ENCODE measurements at places on chromosomes 2 and 18.

DNA sequence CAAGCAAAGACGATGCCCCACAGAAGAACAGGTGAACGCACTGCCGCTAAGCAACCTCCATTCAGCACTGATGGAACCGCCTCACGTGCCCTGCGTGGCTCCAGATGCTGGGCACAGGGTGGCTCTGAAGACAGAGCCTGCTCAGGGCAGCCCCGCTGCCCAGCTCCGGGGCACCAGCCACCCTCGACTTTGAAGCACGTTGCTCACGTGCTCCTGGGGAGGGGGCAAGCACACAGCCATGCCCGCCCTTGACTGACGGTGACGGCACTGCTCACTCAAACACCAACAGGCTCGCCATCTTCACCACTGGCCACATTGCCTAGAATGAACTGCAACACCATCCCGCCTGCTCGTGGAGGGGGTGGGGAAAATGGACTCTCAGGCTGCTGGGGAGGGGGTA is 251.3 kb downstream of the HDAC4 start:
- DNase-seq = no peak

GRCh38 chr2:119011910-119012209 is 69.9 kb downstream of the MARCO start:
- no peak for DNase-seq

DNA sequence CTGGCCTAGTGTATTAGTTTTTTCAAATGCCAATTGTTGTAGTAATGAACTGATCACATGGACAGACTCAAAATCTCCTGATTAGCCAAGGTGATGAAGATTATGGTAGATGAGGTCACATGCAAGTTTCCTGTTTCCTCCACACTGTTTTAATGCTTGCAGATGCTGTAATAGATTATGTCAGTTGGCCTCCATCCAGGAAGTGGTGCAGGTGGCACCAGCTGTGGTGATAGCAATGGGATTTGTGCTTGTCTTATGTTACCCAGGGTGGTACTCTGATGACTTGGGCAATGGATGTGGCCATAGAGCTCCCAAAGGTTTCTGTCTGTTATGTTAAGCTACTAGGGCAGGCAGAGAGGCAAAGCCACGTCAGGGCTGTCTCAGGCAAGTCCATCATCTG is 332.9 kb upstream of the DDX18 start:
- no peak for DNase-seq

- no peak for DNase-seq
Observed at GRCh38 chr2:58893656-58894351, 652.7 kb upstream of the FANCL start.

DNA sequence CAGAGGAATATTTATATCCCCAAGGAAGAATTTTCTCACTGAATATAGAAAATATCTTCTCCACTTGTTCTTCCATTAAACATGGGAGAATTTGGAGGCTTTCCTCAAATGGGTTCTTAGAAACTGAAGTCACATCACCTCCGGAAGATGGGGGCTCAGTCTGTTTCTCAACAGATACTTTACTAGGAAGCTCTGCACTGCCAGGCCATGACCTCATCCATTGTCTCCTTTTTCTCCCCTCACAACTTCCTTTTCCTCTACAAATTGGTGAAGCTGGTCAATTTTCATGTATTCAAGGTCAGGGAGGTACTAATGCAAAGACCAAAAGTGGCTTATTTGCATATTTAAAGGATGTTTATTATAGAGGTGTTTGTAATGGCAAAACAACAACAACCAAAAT is 173.1 kb downstream of the RNF152 start:
- DNase-seq = no peak

DNA sequence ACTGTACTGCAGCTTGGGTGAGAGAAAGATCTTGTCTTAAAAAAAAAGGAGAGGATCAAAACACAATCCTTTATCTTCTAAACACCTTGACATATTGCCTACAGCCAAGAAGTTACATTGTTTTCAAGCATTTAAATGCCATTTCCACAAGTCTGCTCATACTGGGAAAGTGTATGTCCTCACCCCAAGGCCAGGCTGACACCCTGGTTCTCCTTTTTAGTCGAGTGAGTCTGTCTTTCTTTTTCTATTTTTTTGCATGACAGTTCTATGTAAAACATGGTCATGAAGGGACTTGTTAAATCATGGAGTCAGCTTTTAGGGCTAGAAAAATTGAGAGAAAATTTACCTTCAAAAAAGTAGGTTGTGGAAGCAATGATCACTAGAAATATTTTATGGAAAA is 233.3 kb downstream of the FAM210A start:
- no peak for DNase-seq

GRCh38 chr2:160993654-160994061 is 166.6 kb upstream of the TANK start:
- DNase-seq = no peak

- DNase-seq = no peak
Observed at GRCh38 chr2:38056216-38056615, 19.7 kb downstream of the CYP1B1 start.

- peak; percentile 54 for DNase-seq
Observed at GRCh38 chr2:201638326-201638725, 5.0 kb downstream of the TMEM237 start.

- DNase-seq = peak; percentile 63
Observed at GRCh38 chr18:72762515-72763122, 105.2 kb downstream of the NETO1 start.

GRCh38 chr18:76052227-76052595 is 442.8 kb downstream of the ZNF516 start:
- no peak for DNase-seq

DNA sequence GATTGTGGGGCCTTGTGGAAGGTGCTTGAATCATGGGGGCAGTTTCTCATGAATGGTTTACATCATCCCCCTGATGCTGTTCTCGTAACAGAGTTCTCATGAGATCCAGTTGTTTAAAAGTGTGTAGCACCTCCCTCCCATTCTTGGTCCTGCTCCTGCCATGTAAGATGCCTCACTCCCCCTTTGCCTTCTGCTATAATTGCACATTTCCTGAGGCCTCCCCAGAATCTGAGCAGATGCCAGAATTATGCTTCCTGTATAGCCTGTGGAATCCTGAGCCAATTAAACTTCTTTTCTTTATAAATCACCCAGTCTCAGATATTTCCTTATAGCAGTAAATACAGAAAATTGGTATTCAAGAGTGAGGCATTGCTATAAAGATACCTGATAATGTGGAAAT is 15.6 kb upstream of the WDR75 start:
- DNase-seq = peak; percentile 56

GRCh38 chr2:119650206-119650605 is 28.8 kb upstream of the TMEM177 start:
- DNase-seq = no peak

GRCh38 chr2:127255146-127255545 is 35.0 kb upstream of the CYP27C1 start:
- DNase-seq = no peak

- DNase-seq = no peak
Observed at GRCh38 chr18:12384261-12384660, 7.2 kb upstream of the AFG3L2 start.

- peak; percentile 67 for DNase-seq
Observed at GRCh38 chr18:3995476-3996102, 459.5 kb downstream of the DLGAP1 start.

GRCh38 chr2:319059-319600 is 31.2 kb upstream of the ALKAL2 start:
- no peak for DNase-seq

GRCh38 chr2:229922449-229923386 is at the start of gene FBXO36:
Gene FBXO36 (plus strand): TSS chr2:229922503. CDS start chr2:229922514, 11 bp downstream.
- peak; percentile 68 for DNase-seq

DNA sequence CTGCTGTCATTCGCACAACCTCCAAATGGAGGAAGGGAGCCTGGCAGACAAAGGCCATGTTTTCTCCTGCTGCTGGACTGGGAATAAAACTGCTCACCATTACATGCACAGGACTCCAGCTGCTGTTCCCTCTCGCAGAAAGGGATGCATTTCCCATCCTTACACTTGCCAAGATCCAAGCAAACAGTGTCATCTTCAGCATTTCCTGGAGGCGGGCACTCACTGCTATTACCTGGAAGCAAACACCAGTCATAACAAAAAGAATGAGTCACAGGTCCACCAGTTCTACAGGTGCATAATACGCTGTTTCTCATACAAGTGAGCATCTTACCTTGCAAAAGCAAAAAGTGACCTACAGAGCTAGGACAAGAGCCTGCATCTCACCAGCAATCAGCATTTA is 22.7 kb downstream of the IAH1 start:
- DNase-seq = no peak

- peak; percentile 57 for DNase-seq
Observed at GRCh38 chr2:216696751-216697560, 1.6 kb upstream of the IGFBP5 start.

DNA sequence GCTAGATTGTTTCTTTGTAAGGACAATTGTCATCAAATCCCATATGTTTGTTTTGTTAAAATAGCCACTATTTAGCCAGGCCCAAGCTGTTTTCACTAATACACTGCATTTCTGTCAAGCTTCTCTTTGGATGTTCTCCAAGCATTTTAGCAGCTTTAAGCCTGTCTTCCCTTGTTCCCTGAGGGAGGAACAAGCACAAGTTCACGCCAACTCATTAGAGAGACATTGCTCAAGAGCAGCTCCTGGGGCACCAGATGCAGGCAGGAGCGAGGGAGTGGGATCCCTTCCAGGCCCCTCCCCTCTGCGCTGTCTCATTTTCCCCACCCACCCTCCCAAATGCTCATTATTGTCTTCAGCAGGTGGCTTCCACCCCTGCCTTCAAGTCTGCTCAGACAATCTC is 32.6 kb upstream of the PPP3R1 start:
- DNase-seq = peak; percentile 82

DNA sequence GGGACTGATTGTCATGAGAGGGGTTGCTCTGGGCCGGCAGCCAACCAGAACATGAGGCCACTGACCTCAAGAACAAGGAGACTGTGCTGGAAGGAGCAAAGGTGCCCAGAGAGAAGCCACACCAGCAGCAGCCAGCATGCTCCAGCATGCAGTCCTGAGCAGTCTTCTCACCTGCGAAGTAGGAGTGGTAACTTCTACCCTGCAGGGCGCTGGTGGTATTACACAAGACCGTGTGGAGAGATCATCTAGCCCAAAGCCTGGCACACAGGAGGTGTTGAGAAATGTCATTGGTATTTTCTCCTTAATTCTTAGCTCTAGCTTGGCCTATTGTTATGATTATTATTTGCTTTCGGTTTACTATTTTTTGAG is 132.7 kb downstream of the TSN start:
- no peak for DNase-seq

DNA sequence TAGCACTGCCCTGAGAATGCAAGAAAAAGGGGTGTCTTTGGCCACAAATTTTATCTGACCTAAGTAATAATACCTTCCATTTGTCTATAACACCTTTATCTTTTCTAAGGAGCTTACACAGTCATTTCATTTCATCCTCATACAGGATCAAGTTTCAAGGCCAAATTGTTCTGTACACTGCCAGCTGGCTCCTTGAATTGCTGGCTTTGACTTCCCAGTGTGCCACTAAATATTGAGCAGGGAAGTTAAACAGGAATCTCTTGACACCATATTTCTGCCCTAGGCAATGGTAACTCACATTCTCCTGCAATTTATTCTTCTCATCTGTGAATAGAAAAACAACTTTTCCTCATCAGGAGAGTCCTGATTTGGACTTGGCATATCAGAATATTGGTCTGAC is 195.1 kb upstream of the LRP1B start:
- no peak for DNase-seq

DNA sequence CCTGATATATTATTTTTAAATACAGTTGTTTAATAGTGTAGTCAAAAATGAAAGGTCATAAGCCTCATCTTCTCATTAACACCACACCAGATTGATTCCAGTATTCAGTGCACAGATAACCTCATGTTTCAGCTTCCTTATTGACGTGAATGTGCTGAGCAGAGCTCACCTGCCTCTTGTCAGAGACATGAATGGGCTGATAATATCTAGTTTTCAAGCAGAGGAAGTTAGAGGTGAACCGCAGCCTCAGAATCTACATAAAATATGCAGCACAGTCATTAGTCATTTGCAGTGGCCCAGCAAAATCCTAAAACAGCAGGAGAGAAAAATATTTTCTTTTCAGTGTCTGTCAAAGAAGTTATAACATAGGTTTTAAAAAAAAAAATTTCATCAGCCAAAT is 216.2 kb downstream of the GBX2 start:
- peak; percentile 27 for DNase-seq

DNA sequence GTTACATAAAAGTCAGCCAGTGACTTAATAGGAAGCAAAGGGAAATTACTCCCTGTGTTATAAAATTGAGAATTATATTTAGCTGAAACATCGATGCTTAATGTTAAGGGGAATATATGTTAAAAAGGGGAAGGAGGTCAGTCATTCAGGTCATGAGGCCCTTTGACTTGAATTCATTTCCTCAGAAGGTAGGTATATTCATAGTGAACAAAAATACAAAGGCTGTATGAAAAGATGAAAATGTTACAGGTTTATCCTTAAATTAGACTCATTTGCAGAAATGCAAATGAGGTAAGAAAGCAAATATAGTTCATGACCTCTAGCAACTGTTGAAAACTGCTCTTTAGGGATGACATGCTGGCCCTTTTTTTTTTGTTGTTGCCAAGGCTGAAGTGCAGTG is 20.8 kb downstream of the MSH6 start:
- no peak for DNase-seq

GRCh38 chr2:136357007-136357380 is 239.0 kb upstream of the CXCR4 start:
- no peak for DNase-seq

GRCh38 chr18:79867666-79868065 is 69.9 kb downstream of the KCNG2 start:
- DNase-seq = no peak

DNA sequence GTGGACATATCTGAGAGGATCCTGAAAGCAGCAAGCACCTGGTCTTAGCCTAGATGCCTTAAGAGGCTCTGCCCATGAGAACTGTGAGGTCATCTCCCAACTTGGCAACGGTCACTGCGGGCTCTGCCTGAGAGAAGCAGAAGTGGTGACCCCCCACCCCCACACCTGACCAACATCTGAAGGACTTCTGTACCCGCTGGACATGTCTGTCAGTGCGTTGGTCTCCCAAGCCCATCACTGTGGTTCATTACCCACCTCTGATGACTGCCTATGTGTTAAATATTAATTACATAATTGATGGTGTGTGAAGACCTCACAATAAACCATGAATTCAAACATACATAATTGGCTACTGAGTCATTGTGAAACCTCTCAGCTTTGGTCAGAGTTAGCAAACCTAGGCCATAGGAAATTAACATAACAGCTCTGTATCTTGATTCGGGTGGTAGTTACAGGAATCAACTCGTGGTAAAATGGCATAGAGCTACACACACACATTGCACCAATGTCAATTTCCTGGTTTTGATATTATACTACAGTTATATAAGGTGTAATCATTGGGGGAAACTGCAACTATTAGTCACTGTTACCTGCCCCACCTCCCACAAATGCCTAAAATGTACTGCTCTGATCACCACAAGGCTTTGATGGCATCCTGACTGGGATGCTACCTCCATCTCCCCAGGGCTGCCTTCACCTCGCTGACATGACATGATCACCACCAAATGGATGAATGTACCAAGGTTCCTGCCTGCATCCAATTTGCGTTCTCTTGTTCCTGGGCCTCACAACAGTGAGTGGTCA is 4.3 kb upstream of the GALNT1 start:
- peak; percentile 1 for DNase-seq

DNA sequence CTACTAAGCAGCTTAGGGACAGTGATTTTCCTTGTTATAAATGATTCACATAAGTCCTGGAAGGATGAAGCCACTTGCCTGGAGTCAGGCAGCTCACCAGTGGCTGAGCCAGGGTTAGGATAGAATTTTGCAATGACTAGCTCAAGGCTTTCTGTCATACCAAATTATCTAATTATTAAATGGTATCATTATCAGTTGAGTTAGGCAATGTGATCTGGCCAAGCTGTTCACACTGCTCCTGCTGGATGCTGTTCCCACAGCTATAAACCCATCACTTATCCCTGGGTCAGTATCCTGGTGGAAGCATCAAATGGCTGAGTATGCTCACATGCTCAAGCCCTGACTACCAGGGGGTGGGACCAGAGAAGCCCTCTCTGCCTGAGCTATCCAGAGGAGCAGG is 235.2 kb downstream of the MTX2 start:
- no peak for DNase-seq
